ENCODE measurements at places on chromosomes 16 and 17. TPM values are rescaled to one million over a fixed set of nuclear protein-coding genes. Genes with fewer than 3 reads are reported as not detected.
A peak's percentile ranks its signal among the peaks of the same experiment; 100 is the strongest.

DNA sequence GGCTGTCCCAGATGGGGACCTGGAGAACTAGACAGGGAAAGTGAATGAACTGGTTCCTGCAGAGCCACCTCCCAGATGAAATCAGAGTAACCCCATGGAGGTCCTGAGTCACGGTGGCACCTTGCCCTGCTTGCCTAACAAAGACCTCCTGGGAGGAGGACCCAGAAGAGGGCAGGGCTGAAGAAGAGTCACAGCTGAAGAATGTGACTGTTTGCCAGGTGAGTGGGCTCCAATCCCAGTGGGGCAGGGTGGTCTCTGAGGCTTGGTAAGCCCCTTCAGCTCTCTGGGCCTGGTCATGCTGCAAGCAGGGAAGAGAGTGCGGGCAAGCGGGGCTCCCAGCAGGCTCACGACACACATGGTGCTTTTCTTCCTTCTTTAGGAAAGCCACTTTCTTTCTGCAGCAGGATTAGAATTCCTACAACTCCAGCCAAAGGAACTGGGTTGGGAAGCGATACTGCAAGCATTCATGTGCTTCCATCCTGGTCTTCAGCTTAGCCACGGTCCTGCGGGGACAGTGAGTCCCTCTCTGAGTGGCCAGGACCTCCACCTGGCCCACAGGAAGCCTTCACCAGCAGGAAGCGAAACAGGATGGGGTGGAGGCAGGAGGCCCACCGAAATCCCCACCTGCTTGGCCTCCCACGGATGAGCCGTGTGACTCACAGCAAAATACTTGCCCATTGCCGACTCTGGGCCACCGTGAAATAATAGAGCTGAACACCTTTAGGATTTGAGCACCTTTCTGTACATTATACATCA, 4.3 kb downstream of the C16orf74 start:
- no peaks in the 10 kb centered on the region for H3K36me3 ChIP-seq
- DNase-seq, result no peak

DNA sequence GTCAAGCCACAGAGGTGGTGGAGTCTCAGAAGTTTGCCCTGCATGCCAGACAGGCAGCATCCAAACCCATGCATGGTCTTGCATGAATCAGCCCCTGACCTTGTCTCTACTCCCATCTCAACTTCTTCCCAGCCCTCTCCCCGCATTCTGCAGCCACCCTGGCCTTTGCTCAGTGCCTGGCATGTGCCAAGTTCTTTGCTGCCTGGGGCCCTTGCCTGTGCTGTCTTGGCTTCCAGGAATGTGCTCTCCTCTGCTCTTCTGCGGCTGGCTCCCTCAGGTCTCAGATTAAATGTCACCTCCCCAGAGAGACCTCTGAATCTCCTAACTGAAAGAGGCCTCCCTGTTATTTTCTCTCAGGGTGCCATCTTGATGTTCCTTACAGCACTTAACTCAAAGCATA, 17.6 kb downstream of the DRC3 start:
- H3K36me3 ChIP-seq, result no peaks in the 10 kb centered on the region
- no peak overlapping the region for H3K27ac ChIP-seq

GRCh38 chr16:56332464-56333079, 92.8 kb downstream of the AMFR start:
- peak; percentile 27 for DNase-seq
- no peak overlapping the region for H3K4me3 ChIP-seq
- no peak overlapping the region for H3K27ac ChIP-seq
- H3K27me3 ChIP-seq, result no peaks in the 10 kb centered on the region

KRTAP3-2 gene
- not detected for total RNA-seq

GRCh38 chr17:36055921-36056520, 8.1 kb upstream of the CCL18 start:
- H3K27me3 ChIP-seq, result no peaks in the 10 kb centered on the region
- no peaks in the 10 kb centered on the region for H3K36me3 ChIP-seq
- H3K27ac ChIP-seq, result no peak overlapping the region
- DNase-seq, result no peak

DNA sequence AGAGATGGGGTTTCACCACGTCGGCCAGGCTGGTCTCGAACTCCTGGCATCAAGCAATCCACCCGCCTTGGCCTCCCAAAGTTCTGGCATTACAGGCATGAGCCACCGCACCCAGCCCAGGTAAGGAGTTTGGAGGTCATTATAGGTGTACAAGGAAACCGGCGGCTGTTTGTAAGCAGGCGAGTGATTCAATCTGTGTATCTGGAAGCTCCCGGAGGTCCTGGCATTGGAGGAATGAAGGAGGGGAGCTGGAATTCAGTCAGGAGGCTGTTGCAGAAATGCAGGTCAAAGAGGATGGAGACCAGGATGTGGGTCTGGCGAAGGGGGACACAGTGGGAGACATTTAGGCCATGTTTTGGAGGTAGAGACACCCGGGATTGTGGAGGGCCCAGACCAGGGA, 18.8 kb downstream of the CDC42EP4 start:
- no peaks in the 10 kb centered on the region for H3K27me3 ChIP-seq
- H3K36me3 ChIP-seq, result no peaks in the 10 kb centered on the region
- H3K27ac ChIP-seq, result peak overlapping the region; percentile 82

- H3K4me1 ChIP-seq, result peaks cover 28% of the 10 kb centered on the region
- DNase-seq, result no peak
- H3K36me3 ChIP-seq, result peaks cover 97% of the 10 kb centered on the region
- H3K4me3 ChIP-seq, result no peak overlapping the region
- H3K27me3 ChIP-seq, result no peaks in the 10 kb centered on the region
- H3K27ac ChIP-seq, result peak overlapping the region; percentile 79
These were observed 41.7 kb downstream of the ZZEF1 start for GRCh38 chr17:4100883-4101756.

DNA sequence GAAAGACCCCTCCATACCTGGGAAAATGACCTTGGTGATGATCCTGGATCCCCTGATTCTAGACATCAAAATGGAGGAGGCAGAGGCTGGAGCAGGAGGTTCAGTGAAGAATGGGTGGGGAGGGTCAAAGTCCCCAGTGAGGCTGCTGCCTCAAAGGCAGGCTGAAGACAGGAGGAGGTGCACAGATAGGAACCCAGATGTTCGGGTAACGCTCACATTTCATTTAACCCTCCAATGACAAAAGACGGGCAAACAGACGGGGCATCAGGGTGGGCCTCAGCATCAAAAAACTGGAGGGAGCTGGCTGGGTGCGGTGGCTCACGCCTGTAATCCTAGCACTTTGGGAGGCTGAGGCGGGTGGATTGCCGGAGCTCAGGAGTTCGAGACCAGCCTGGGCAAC, at the start of gene ANKRD40CL:
ANKRD40CL (minus strand) TSS at position 73 of the 400 bp plus-strand sequence. CDS start 605 bp downstream, outside the sequence.
- no peaks in the 10 kb centered on the region for H3K27me3 ChIP-seq
- peaks cover 15% of the 10 kb centered on the region for H3K4me1 ChIP-seq
- H3K4me3 ChIP-seq, result no peak within 1 kb of the TSS
- no peak for DNase-seq

DNA sequence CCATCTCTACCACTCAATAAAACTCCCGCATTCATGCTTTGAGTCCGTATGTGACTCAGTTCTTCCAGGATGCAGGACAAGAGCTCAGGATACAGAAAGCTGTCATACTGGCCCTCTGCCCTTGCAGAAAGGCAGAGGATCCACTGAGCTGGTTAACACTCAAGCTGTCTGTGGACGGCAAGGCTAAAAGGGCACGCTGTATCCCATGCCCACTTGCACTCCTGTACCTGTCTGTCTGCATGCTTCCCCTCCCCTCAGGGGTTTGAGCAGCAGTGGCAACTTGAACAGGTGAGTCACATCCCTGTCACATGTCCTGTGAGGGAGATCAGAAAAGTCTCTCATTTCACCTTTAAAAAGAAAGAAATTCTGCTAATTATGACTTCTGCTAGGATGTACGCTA, 293.8 kb downstream of the HS3ST3B1 start:
- H3K36me3 ChIP-seq, result no peaks in the 10 kb centered on the region
- H3K4me1 ChIP-seq, result no peaks in the 10 kb centered on the region
- H3K27ac ChIP-seq, result no peak overlapping the region
- no peak overlapping the region for H3K4me3 ChIP-seq

DNA sequence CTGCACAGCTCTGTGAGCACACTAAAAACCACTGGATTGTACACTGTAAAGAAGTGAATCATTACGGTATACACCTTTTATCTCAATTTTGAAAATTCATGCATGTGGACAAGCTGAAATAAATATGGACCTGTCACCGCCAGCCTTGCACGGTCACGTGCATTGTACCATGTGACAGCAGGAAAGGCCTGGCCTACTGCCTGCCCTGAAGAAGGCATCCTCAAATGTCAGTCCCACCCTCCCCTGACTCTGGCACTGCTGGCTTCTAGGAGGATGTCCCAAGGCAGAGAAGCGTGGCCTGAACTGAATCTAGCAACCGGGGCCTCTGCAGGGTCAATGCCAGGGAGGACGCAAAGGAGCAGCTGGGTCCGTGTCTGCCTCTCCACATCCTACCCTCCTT, 34.6 kb downstream of the SLC38A8 start:
- H3K27ac ChIP-seq, result no peak overlapping the region
- H3K27me3 ChIP-seq, result no peaks in the 10 kb centered on the region
- no peaks in the 10 kb centered on the region for H3K36me3 ChIP-seq
- no peak for DNase-seq

CD2BP2 gene
- 53.2 TPM for total RNA-seq

GRCh38 chr17:81983639-81984373, 6.4 kb downstream of the ASPSCR1 start:
- no peak overlapping the region for H3K27ac ChIP-seq
- H3K4me1 ChIP-seq, result peaks cover under 1% of the 10 kb centered on the region
- no peak overlapping the region for H3K4me3 ChIP-seq
- DNase-seq, result no peak
- no peaks in the 10 kb centered on the region for H3K27me3 ChIP-seq

GRCh38 chr17:49708515-49709183, 885 bp upstream of the SLC35B1 start:
- H3K36me3 ChIP-seq, result peaks cover 47% of the 10 kb centered on the region
- H3K4me1 ChIP-seq, result peaks cover 9% of the 10 kb centered on the region
- no peaks in the 10 kb centered on the region for H3K27me3 ChIP-seq

All from left lung (tissue), 14 donors.